ENCODE measurements at places on chromosomes 16 and 17.

DNA sequence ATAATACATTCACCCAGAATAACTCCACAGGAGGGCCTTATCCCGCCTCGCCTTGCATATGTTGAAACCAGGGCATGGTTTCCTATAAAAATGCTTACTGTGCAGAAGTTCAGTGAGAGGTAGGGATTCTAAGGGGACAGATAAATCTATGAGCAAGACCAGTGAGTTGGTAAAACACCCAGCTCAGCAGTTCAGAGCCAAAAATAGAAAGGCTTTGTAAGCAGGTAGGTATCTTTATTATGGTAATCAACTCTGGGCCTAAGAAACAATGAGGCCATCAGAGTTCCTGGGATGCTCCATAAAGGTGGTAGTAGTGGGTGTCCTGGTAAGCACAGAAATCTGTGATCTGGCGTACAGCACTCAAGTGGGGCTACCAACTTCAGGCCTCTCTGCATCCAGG, 549.4 kb upstream of the CDH5 start:
- no peak for DNase-seq

DNA sequence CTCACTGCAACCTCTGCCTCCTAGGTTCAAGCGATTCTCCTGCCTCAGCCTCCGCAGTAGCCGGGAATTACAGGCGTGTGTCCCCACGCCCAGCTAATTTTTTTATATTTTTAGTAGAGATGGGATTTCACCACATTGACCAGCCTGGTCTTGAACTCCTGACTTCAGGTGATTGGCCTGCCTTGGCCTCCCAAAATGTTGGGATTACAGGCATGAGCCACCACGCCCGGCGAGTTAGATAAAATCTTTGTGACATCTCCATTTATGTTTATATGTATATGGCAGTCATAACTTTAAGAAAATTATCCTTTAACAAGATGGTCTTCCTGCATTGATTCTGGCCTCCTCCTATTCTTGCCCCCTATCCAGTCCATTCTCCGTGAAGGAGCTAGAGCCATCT, 24.0 kb downstream of the CCDC42 start:
- DNase-seq = no peak

DNA sequence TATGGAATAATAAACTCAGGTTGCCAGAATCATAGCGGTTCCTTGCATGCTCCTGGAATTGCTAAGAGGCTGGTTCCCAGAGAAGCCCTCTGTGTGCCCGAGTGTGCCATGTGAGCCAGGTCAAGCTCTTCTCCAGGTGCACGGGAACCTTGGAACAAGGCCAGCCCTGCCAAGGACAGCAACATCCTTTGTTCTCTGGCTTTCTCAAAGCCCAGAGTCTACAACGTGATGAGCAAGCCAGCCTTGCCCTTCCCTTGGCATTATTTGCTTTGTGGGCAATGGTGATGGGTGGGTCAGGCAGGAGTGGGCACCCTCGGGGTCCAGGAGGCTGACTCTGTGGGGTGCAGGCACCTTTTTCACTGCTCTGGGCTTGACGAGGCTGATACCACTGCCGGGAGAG, 14.2 kb upstream of the SEC14L1 start:
- DNase-seq = no peak

DNA sequence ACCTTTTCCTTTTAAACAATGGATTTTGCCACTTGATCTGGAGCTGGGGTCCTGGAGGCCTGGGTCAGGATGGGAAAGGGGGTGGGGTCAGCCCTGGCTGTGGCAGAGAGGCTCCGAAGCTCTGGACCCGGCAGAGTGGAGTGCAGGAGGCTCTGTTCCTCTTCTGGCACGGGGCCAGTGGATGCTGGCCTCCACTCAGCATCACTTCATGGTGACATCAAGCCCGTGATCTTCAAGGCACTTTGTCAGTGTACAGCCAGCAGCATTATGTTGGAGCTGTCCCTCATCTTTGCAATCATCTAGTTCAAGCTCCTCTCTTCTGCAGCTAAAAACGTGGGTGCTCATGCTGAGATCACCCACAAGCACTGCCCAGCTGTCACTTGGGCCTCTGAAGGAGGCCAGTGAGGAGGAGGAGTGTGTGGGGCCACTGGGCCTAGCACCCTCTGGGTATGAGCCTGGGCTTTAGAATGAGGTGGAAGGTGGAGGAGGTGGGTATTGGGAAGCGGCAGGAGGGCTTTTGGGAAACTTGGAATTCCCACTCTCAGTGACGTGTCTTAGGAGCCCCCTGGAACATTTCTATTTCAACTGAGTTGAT, 45.9 kb upstream of the MGAT5B start:
- no peak for DNase-seq

DNA sequence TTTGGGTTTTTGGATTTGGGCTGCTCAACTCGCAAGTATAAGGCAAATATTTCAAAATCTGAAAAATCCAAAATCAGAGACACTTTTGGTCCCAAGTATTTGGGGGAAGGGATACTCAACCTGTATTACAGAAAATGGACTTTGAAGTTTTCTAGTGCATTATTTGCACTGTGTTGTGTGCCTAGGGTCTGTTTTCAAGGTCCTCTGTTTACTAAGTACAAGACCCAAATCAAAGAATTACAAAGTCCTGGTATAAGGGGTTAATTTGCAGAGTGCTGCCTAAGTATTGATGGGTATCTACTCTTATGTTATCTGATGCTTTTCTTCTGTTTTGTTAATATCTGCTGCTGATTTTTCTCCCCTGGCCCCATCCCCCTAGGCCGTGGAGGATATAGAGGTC, 25.0 kb downstream of the HEATR9 start:
- DNase-seq = no peak

GRCh38 chr16:5549802-5550201, 452.2 kb upstream of the EEF2KMT start:
- DNase-seq = no peak

DNA sequence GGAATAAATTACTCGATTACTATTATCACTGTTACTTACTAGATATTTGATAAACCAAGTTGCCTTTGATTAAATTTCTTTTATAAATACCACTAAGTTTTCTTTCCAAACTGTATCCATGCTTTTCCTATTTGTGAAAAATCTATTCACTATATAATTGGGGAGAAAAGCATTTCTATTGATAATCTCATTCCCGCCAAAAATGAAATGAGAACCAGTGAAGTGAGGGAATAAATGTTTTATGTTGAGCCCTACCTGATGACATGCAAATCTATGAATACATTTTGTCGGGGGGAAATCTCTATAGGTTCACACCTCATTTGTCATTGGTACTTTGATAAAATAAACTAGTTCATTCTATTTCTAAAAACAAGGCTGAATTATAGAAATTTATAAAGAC, 15.7 kb downstream of the BRIP1 start:
- no peak for DNase-seq

GRCh38 chr16:73018821-73019456, 29.0 kb downstream of the ZFHX3 start:
- DNase-seq = no peak

GRCh38 chr17:8392674-8393469, 4.8 kb downstream of the RNF222 start:
- no peak for DNase-seq

- DNase-seq = no peak
These were observed 169.6 kb downstream of the XYLT1 start for GRCh38 chr16:17301184-17301583.

DNA sequence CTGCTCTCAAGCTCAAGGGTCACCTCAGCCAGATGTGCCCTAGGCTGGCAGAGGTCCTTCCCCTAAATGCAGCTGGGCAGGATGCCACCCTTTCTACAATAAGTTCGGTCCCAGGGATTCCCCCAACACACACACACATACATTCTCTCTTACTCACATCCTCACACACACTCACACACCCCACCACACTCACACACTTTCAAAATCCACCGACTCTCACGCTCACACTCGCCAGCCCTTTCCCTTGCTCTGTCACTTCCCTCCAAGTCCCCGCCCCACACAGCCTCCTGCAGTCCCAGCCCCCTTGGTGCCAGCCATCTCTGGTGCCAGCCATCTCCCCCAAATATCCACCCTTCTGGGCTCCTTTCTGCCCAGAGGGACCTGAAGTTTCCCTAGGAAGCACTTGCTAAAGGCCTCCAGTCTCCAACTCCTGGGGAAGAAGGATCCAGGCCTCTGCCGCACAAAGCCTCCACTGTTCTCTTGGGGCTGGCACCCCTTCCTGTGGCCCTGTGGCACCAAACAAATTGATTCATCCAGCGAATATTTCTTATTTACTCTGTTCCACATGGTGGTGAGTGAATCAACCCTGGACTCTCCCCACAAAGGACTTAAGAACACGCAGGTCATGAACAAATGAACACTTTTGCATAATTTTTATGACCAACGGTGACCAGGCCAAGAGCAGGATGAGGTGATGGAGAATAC, 3.8 kb upstream of the USP36 start:
- DNase-seq = no peak

- DNase-seq = no peak
These were observed 26.9 kb downstream of the RANBP10 start for GRCh38 chr16:67779256-67780014.

GRCh38 chr16:10321407-10322387, 64.2 kb upstream of the ATF7IP2 start:
- DNase-seq = no peak

- no peak for DNase-seq
These were observed 21.2 kb upstream of the ZC3H18 start for GRCh38 chr16:88548985-88549384.

GRCh38 chr16:27389272-27389961, 12.6 kb upstream of the IL21R start:
- DNase-seq = no peak

DNA sequence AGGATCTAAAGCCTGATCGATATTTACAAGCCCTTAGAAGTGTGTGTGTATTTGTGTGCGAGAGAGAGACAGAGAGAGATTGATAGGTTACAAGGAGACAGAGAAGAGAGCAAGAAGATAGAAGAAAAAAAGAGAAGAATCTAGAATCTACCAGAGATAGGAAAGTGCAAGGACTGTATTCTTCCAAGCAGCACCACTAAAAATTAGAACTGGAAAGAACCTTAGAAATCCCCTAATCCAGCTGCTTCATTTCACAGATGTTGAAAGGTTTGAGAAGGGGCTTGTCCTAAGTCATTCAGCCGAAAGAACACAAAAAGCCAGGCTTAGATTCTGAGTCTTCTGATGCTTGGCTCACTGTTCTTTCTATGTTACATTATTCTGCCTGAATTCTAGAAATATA, 92.2 kb downstream of the HS3ST3A1 start:
- DNase-seq = no peak

DNA sequence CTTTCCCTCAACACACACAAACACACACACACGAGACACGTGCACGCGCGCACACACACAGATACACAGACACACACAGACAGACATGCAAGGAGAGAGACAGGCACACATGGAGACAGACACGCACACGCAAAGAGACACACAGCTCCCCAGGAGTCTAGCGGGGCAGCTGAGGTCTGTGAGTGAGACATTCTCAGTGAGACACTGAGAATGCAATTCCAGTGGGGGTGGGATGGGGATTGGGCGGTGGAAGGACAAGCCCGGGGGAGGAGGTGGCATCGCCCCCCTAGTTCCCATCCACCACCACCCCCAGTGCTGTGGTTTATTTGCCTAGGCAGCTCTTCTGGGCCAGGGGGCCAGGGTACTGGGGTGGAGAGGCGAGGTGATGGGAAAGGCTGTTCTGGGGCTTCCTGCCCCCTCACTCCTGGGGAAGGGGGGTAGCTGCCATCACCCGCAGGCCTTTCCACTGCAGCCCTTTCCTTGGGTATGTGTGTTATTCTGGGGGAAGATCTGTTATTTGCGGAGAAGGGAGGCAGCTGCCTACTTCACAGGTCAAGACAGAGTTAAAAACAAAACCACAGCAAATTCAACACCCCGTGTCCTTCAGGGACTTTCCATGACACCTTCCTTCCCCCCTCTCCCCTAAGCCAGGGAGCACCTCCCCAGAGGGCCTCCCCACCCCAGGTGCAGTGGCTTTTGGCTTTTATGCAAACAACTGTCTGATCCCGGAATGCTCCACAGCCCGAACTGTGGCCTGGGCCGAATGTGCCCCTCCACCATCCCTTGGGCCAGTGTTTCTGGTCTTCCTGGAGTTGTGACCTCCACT, 18.0 kb downstream of the GRB7 start:
- no peak for DNase-seq

DNA sequence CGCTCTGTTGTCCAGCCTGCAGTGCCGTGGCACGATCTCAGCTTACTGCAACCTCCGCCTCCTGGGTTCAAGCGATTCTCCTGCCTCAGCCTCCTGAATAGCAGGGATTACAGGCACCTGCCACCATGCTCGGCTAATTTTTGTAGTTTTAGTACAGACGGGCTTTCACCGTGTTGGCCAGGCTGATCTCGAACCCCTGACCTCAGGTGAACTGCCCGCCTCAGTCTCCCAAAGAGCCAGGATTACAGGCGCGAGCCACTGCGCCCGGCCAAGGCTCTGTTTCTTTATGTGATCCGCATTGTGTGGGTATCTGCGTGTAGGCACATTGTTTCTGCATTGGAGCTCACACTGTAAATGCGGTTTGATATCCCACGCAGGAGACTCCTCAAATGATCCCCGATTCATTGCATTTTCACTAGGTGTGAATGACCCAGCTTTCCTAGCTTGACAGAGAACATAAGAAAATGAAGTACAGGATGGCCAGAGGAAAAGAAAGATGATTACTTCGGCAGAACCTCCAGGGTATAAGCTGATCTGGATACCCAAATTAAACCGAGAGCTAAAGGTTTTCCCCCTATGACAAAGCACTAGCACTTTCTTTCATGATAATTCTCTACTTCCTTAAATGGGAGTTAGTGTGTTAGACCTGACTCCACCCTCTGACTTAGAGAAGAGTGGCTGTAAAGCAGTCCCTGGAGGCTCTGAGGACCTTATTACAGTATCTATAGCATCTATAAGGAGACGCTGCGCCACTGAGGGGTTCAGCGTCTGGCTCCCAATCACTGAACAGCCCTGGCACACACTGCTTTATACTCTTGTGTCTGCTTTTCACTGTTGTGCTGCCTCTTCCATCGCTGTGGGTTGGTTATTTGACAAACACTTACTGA, 17.3 kb downstream of the COTL1 start:
- DNase-seq = no peak

- no peak for DNase-seq
These were observed 51.5 kb downstream of the GSG1L start for GRCh38 chr16:28011971-28012445.
